ENCODE measurements at places on chromosomes 2 and 18.
A peak's percentile ranks its signal among the peaks of the same experiment; 100 is the strongest.

DNA sequence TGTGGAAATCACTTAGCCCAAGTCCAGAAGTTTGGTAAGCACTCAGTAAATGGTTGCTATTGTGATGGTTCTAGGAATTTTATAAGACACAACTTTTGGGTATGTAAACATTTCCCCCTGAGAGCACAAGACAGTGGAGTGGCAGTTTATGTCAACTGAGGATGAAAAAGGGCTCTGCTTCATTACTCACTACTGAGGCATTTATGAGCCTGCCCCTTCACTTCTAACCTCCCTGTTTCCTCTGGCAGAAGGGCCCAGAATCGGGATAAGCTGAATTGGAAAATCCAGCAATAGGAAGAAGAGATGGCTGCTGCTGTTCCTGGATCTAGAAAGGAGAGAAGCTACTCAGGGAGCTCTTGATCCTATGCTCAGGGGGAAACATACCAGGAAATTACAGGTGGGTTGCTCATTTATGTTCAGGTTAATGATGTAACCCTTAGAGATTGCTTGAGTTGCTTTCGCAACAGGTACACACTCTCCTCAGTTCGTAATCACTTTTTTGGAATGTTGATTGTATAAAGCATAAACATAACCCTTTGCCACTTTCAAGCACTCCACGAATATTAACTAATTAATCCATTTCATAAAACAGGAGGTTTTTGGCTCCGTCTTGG is 46.3 kb downstream of the ADCYAP1 start:
- no peak for DNase-seq

DNA sequence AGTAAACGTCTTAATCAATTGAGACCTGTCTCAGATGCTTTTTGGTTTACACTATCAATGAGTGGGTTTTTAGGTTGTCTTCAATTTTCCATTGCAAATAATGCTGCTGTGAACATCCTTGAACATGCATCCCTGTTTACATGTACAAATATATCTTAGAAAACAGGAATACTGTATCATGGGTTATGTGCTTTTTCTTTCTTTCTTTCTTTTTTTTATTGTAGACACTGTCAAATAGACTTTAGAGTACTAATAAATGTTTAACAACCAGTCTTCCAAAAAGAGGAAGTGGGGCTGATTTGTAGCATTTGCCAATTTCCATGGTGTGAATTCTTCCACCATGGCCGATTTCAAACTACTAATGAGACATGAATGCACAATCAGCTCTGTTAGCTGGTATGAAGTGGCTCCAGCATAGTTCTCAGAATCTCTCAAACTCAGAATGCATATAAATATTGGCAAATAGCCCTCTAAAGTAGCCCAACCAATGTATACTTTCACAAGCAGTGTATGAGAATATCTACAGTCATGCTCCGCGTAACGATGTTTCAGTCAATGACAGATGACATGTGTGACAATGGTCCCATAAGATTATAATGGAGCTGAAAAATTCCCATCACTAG is 50.3 kb upstream of the B3GNT2 start:
- no peak for DNase-seq

GRCh38 chr18:41996020-41996419 is 41.0 kb downstream of the PIK3C3 start:
- DNase-seq = no peak

DNA sequence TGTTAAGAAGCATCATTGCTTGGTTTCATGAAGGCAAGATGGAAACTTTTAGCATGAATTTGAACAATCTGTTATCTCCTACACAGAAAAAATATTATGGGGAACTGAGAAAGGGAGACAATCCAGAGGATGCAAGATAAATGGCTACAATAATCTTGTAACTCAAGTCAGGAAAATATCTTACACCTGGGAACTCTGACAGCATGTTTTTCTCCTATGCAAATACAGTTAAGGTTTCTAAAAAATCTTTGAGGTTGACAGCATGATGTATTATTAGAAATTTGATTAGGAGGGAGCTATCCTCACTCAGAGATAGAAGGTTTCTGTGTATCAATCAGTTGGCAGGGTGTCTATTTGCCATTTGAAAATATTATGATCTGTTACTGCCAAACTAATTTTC is 75.6 kb downstream of the GPD2 start:
- no peak for DNase-seq

- no peak for DNase-seq
These were observed 3.3 kb upstream of the ADAM17 start for GRCh38 chr2:9558948-9559381.

DNA sequence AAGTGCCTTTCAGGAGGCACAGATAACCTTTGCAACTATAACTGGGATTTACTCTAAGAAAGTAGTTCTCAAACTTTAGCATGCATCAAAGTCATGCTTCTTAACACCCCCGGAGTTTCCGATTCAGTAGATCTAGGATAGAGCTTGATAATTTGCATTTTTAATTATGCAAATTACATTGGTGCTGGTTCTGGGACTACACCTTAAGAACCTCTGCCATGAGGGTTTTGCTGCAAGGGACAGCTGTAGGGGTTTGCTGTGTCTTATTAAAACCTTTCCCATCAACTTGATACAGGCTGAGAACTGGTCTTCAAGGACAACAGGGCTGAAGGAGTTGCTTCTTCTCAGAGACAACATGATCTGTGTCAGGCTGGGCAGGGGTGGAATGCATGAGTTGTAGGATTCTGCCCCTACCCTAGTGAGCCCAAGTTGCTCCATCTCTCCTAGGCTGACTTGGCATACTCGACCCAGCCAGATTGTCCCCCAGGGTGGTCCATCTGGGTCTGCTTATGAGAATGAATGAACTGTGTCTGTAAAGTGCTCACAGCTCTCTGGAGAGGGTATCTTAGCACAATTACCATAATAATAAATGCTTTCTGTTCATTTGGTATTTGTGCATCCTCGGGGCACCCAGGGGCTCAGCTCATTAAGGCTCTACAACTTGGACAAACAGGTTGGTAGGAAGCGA is 232.7 kb downstream of the CLIP4 start:
- DNase-seq = no peak

GRCh38 chr2:67922080-67922785 is 140.6 kb downstream of the C1D start:
- no peak for DNase-seq

- DNase-seq = no peak
These were observed 1274.0 kb upstream of the CRIM1 start for GRCh38 chr2:35081622-35082015.

- no peak for DNase-seq
These were observed 20.0 kb downstream of the ACVR1 start for GRCh38 chr2:157856187-157856515.

DNA sequence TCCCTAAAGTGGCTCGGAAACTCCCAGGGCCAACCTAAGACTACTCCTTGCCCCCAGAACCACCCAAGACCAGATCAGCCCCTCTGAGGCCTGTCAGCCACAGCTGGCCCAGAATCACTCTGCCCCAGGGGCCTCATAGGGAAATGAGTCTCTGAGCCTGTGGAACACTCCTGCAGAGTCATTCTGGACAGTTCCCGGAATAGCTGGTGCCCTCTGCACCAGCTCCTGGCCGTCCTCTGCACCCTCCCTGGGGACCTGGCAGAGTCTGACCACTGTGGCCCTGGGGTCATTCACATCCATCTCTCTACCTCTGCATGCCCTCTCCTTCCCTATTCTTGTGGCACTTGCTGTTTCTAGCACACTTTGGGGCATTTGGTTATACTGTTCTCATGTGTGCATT is 14.6 kb upstream of the TMEM214 start:
- no peak for DNase-seq

- DNase-seq = no peak
These were observed 2178.3 kb upstream of the PIK3C3 start for GRCh38 chr18:39776766-39777165.

DNA sequence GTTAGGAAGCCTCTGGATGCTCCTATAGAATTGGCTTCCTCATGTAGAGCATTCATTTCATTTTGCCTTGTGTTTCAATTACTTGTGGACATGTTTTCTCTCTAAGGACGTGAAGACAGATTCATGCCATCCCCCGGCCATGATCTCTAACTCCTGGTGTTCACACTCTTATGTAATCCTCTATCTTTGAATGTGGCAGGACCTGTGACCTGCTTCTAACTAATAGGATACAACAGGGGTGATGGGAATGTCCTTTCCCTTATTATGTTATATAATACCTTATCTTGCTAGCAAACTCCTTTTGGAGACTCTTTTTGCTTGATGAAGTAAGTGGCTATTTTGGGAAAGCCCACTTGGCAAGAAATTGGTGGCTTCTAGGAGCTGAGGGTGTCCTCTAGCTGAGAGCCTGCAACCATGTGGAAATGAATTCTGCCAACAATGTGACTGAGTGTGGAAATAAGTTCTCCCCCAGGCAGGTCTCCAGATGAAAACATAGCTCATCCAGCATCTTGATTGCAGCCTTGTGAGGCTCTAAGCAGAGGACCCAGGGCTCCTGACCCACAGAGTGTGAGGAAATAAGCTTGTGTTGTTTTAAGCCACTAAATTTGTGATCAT is 13.8 kb downstream of the DPYSL5 start:
- no peak for DNase-seq

DNA sequence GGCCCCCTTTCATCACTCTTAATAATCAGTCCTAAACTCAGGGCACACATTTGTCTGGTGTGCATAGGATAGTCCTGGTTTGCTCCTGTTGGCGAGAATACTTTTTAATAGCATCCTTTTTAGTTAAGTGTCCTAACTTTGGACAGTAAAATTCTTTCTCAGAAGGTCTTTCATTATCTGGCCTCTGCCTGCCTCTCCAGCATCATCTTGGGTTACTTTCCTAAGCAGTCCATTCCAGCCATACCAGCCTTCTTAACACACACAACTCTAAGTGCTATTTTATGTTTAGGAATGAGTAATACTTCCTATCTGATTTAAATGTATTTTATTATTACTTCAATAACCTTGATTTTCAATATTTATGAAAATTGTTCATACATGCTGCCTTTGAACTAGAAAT is 151.0 kb downstream of the ACOXL start:
- no peak for DNase-seq

DNA sequence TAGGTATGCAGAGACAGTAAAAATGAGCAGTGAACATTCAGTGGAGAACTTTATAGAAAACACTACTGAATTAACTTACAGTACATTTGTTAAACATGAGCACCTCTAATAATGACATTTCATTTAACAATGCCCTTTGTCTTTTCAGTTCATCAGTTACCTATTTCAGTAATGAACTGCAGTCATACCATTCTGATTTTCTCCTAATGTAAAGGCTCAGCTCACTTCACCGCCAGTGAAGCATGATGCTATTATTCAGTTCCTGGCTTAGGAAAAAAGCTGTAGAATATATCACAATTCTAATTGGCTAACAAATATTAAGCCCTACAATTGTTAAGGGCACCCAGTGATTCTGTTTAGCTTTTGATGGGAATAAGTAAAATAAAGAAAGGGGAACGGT is 37.1 kb upstream of the CCDC93 start:
- no peak for DNase-seq

- no peak for DNase-seq
These were observed 37.1 kb upstream of the SMAD7 start for GRCh38 chr18:48987821-48988220.

DNA sequence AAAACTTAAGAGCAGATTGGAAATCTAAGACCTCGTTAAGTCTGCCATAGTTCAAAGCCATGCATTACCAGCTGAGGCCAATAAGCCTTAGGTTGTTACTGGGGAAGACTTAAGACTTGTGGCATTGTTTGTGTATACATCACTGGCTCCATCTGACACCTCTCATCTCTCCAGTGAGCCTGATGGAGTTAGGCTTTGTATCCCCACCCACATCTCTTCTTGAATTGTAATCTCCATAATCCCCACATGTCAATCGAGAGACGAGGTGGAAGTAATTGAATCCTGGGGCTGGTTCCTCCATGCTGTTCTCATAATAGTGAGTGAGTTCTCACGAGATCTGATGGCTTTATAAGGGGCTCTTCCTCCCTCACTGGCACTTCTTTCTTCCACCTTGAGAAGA is 404.6 kb downstream of the ARHGAP15 start:
- DNase-seq = no peak

- DNase-seq = no peak
These were observed 417.9 kb downstream of the HRH4 start for GRCh38 chr18:24878289-24878688.

GRCh38 chr2:67571785-67572718 is 174.9 kb downstream of the ETAA1 start:
- no peak for DNase-seq

DNA sequence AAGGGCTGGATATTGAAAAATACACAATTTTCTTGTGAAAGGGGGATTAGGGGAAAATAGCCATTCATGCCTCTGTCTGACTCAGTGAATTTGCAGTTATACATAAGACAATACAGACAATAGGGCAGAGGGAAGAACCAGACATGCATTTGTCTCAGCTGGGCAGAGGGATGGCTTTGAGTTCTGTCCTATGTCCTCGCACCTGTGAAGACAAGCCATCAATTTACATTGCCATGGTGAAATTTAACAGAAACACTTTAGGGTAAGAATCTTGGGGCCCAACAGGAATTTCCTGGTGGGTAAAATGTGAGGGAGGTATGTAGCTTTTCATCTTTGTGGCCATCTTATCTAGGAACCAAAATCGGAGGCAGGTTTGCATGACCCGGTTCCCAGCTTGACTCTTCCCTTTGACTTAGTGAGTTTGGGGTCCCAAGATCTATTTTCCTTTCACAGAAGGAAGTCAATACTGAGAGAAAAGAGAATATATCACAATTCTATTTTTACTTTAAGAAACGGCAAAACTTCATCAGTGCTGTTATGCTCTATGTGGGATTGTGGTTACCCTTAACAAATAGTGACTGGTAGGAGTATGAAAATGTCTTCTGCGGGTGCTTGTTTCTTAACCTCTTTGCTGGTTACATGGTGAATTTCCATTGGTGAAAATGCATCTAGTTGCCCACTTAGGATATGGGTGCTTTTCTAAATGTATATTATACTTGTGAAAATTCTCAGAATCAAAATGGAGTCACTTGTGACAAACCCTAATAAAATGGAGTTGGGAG is 221.8 kb downstream of the SPP2 start:
- no peak for DNase-seq

- DNase-seq = no peak
These were observed 7.6 kb downstream of the ITGA6 start for GRCh38 chr2:172434821-172435605.

- peak; percentile 61 for DNase-seq
These were observed 32.8 kb upstream of the SLC14A1 start for GRCh38 chr18:45690975-45691815.

GRCh38 chr2:120384486-120385354 is 38.8 kb downstream of the INHBB start:
- no peak for DNase-seq

GRCh38 chr2:133477616-133477990 is 90.7 kb downstream of the NCKAP5 start:
- DNase-seq = no peak

- no peak for DNase-seq
These were observed 121.5 kb upstream of the PXDN start for GRCh38 chr2:1865716-1866234.

- no peak for DNase-seq
These were observed 9.4 kb upstream of the ZNF512 start for GRCh38 chr2:27573452-27573851.

- DNase-seq = no peak
These were observed 593.2 kb downstream of the ZEB2 start for GRCh38 chr2:143926736-143927135.

GRCh38 chr2:38648107-38648761 is 17.7 kb upstream of the GALM start:
- no peak for DNase-seq

- DNase-seq = no peak
These were observed 174.5 kb downstream of the PID1 start for GRCh38 chr2:229096409-229097066.

GRCh38 chr2:199163613-199164458 is 293.9 kb downstream of the SATB2 start:
- DNase-seq = no peak
